Non-pigmented ciliary epithelial cell (primary cell): ENCODE measurements at places on chromosomes 1 and 21.

GRCh38 chr1:234093741-234094140 lies 189.3 kb downstream of the SLC35F3 start:
- DNase-seq: no peak

DNA sequence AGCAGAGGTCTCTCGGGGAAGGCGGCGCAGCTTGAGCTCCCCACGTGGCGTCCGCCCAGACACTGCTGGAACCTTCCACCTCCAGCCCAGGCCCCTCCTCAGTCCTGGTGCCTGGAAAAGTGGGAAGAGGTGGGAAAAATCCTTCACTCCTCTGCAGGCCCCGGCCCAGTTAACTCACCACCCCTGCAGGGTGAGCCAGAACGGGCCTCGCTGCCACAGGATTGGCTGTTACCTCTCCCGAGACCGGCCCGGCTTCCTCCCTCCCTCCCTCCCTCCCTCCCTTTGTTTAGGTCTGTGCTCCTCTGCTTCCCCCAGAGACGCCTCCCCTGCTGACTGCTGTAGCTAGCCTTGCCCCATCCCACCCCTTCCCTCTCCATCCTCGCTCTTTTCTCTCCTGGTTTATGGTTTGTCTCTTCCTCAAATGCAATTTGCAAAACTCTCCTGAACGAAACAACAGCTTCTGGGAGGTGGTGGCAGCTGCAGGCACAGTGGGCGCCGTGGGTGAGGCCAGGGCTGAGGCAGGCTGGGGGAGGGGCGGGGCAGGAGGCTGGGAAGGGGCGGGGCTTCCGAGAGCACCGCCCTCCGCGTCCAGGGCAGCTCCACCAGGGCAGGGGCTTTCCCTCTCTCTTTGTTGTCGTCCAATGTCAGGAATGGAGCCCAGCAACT lies 6.5 kb downstream of the CAPN9 start:
- DNase-seq: no peak

GRCh38 chr21:42809171-42809570 lies 70.2 kb downstream of the WDR4 start:
- DNase-seq: no peak

DNA sequence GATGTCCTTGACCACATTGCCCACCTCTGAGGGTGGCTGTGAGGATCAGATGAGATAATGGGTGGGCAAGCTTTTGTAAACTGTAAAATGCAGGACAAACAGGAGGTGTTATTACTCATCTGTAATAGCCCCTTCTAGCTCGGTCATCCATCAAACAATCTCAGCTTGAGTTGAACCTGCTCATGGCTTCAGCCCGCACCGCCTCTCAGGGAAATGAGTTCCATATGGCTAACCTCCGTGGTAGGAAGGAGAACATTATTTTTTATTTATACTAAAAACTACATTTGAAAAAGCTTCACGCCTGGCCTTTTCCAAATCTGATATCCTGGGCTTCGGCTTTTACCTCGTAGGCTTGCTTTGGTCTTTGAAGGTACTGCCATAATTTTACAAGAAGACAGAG lies 116.2 kb upstream of the USP24 start:
- DNase-seq: no peak

GRCh38 chr1:240656531-240656930 lies 44.6 kb upstream of the GREM2 start:
- DNase-seq: no peak

GRCh38 chr1:89295187-89295586 lies 22.5 kb upstream of the GBP5 start:
- DNase-seq: no peak

DNA sequence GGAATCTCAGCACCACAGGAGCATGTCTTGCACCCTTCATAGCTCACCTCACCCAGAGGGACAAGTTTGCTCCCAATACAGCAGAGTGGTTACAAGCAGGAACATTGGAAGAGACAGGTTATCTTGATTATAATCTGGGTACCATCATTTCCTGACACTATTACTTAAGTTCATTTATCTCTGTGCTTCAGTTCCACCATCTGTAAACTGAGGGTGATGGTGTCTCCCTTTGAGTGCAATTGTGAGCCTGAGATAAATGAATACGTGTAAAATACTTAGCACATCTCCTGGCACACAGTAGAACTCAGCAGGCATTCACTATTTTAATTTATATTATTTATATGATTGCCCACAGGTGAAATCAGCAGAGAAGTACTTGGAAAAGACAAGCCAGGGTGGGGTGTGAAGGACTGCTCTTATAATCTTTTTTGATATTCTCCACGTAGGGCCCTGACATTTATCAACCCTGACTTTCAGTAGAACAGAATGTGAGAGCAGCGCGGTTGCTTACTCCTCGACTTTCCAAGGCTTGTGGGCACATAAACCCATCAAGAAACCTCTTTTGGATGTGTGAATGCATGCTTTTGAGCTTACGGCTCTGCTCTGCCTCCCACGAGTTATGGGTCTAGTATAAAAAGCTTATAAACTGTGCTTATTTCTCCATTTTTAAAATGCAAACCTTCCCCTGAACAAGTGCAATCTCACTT lies 34.9 kb downstream of the DUSP10 start:
- DNase-seq: no peak

- no peak for DNase-seq
Measured at GRCh38 chr1:193787061-193787460, 600.6 kb upstream of the B3GALT2 start.

DNA sequence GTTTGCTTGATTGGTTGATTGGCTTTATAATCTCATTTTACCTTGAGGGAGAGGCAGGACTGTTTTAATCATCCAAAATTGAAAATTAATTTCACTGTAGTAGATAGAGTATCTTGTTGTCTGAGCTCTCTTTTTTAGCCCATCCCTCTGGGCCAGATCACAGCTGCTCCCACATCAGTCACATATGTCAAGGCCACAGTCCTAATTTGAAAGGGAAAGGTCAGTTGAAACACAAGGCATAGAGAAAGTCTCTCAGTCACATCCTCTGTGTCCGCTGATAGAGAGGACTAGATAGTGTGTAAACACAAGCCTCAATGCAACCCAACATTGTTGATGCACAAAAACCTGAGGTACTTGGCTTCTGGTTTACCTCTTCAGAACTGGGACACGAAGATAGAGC lies 6.8 kb downstream of the C1orf74 start:
- DNase-seq: no peak
